CD4-positive, alpha-beta T cell treated with Interferon alpha-2 for 1 hour (primary cell): ENCODE measurements at places on chromosomes 16 and 17.

DNA sequence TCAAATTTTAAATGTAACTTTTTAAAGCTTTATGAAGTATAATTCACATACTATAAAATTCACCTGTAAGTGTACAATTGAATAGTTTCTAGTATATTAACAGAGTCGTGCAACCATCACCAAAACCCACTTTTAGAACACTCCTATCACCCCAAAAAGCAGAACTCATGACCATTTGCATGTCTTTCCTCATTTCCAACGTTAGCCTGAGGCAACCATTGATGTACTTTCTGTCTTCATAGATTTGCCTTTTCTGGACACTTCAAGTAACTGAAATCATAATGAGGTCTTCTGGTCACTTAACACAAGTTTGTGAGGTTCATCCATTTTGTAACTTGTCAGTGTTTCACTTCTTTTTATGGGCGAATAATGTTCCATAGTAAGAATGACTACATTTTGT is 33.2 kb downstream of the METTL16 start:
- DNase-seq = no peak

- no peak for DNase-seq
Measured at GRCh38 chr16:83345846-83346640, 461.7 kb upstream of the HSBP1 start.

GRCh38 chr16:26175944-26176343 is 484.2 kb downstream of the HS3ST4 start:
- DNase-seq = no peak

DNA sequence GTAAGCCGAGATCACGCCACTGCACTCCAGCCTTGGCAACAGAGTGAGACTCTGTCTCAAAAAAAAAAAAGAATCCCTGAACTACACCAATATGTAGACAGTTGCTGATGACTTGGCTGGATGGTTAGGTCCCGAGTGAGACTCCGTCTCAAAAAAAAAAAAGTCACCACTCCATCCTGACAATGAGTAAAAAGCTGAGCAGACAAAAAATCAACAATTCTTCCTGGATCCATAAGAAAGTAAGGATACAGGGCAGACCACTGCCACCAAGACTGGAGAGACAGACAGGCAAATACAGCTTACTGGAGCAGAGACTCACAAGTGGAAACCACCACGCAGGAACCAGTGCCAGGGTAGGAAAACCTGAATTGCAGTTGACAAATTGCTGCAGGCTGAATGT is 67.1 kb upstream of the ERCC4 start:
- no peak for DNase-seq

GRCh38 chr16:25176136-25176535 is 40.6 kb upstream of the AQP8 start:
- DNase-seq = no peak

DNA sequence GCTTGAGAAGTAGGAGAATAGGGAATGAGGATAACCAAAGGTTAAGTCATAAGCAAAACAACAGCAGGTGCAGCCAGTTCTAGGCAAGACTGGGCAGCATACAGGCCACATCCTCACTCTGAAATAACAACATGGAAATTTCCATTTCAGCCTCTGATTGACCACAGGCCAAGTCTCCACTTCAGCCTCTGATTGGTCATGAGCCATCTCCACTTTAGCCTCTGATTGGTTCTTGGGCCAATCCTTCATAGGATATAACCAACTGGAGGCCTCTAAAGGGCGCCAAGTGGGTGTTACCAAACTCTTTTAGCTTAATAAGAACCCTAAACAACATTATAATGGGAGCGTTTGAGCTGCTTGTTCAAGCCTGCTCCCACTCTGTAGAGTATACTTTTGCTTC is 512.0 kb downstream of the NPIPA7 start:
- no peak for DNase-seq

GRCh38 chr17:1999557-2000251 is 25.4 kb downstream of the RTN4RL1 start:
- DNase-seq = no peak

DNA sequence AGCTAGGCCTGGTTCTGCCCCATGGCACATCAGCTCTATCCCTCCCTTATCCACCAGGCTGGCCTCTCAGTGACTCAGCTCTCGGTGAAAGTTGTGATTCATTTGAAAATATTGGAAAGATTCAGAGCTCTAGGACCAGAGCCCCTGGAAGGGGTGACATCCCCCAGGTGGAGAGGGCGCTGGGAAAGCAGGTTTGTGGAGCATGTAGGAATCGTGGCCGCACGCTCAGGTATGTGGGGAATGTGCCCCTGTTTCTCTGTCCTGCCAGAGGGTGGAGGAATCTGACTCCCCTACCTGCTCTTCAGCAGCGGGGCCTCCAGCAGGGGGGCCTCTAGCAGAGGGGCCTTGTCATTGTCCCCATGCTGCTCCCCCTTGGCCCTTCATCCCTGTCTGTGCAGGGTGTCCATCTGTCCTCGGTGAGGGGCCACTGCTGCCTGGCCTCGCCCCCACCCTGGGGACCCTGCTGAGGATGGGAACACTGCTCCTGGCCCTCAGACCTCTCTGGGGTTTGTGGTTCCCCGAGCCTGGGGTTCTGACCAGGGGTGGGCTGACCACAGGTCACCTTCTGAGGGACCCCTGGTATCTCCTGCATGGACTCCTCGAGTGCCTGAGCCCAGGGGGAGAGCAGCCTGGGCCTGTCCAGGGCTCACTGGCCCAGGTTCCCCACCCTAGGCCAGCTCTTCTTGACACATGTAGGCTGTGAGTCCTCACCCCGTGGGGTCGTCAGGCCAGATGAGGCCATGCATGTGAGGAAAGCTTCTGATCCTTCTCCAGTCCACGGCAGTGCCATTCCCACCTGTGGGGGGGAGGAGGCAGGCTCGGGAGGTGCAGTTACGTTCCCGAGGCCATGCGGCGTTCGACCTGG is 47.5 kb downstream of the NT5M start:
- no peak for DNase-seq

GRCh38 chr17:15649861-15650421 is 30.4 kb upstream of the FBXW10B start:
- no peak for DNase-seq

GRCh38 chr17:49915670-49916069 is 53.3 kb upstream of the DLX4 start:
- no peak for DNase-seq

- DNase-seq = no peak
Measured at GRCh38 chr16:54171626-54172537, 114.7 kb downstream of the IRX3 start.

DNA sequence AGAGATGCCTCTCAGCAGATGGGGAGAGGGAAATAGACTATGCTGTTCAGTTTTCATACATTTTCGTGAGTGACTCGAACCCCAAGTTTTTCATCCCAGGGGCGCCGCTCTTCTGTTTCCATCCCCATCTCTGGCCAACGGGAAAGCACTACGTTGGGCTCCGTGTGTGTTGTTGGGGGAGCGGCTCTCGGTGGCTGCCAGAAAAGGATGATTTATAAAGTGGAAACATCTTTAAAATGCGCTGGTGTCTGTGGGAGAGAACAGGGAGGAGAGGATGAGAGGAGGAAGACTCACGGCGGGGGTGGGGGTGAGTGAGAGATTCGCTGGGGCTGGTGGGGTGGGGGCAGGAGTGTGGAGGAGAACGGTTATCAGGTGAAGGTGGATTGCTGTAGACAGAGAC is 5.8 kb downstream of the TBX4 start:
- DNase-seq = no peak

DNA sequence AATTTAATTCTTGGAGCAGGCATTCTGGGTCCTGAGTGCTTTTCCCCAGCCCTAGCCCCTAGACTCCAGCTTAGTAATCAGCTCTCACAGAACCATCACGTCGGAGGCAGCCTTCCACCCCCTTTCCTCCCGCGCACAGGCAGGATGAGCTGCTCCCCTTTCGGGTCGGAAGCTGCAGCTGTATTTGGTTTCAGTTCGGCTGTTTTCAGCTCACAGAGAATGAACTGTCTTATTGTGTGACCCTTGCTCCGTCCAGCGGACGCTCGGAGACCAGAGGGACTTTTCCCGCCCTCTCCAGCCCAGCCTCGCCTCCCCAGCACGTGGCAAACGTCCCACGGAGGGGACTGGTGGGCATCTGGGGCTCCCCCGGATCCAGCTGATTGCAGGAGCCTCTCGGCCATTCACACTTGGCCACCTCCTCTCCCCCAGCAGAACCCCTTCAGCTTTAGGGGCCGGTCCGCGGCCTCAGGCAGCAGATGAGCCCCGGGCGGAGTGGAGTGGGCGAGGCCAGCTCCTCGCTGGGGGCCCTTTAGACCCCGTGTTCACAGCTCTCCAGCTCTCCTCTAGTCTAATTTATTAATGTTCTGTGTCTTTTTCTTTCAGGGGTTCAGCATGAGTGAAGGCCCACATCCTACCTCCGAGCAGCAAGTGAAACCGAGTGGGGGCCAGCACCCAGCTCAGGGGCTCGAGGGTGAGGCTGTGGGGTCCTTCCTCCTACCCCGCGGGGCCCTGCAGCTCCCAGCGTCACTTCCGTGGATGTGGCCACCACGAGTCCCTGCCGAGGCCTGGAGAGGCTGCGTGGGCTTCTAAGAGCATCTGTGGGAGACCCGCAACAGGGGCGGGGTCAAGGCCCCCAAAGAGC is 863 bp upstream of the UTS2R start:
- DNase-seq = no peak

DNA sequence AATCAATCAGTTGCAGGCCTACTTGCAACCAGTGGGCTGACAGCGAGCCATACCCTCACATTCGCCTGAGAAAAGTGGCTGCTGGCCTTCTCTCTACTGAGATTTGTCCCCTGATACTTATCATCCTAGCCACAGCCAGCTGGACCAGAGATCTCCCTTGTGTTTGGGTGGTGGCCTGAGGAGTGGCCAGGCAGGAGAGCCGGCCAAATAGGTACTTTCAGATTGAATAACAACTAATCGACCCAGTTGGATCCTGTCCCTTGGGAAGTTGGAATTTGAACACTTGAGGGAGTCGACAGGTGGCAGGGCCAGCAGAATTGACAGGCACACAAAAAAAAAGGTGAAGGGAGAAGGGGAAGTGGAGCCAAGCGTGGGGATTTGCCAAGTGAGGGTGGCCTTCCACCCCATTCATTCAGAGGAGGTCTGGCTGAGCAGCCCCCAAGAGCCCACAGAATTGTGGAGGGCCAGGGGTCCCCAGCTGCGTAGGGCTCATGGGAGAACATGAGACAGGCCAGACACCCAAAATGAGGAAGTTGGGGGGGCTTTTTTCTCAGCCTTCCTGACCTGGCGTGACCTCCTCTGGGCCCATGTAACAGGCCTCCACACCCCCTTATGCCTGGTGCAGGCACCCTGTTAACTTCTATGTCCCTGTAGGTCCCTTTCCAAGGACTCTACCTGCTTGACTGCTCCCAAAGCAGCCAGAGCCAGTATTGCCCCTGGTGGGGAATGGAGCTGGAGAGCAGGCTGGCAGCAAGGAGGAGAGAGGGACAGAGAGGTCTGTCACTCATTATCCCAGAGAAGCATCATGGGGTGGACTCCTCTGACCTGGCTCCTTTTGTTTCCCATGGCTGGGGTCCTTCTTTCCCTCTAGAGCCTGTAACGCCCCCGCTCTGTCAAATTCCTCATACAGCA is 2.9 kb upstream of the RANGRF start:
- no peak for DNase-seq

GRCh38 chr17:30263552-30264333 is 28.0 kb downstream of the BLMH start:
- DNase-seq = no peak

DNA sequence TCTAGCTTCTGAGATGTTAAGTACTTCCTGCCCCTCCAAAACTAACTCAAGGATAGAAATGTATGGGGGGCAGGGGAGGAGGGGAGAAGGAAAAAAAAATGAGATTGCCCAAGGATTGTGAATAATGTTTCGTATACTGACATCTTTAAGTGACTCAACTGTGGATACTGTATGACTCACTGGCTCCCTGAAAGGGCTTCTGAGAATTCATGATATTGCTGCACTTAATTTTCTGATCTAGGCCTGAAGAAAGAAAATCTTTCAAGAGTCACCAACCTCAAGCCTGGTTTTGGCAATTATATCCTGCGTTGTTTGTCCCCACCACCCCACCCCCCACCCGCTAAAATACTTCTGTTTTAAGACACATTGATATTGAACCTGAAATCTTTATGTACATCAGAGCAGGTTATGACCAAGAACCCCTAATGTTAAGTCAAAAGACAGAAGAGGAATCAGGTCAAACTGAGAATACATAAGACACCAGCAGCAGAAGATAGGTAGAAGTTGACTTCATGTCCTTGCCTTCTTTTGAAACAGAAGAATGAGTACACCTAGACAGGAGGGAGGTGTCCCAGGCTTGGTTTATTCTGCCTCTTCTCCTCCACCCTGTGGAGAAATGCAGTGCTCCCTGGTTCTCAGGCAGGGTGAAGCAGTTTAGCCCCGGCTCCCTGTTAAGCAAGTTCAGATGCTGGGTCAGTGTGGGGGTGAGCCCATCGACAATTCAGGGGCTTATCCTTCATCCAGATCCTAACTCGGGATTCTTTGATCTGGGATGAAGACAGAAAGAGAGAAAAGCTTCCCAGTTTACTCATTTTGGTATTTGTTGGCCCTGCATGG is 3.3 kb upstream of the FBXL20 start:
- DNase-seq = no peak
